ENCODE measurements at places on chromosomes 2 and 18. TPM values are rescaled to one million over a fixed set of nuclear protein-coding genes. Genes with fewer than 3 reads are reported as not detected.

GRCh38 chr2:199128476-199129229 is 329.1 kb downstream of the SATB2 start:
- no peak for DNase-seq

- DNase-seq = no peak
Measured at GRCh38 chr2:234164493-234165413, 114.3 kb downstream of the SPP2 start.

GRCh38 chr2:67833632-67834031 is 229.2 kb downstream of the C1D start:
- no peak for DNase-seq

DNA sequence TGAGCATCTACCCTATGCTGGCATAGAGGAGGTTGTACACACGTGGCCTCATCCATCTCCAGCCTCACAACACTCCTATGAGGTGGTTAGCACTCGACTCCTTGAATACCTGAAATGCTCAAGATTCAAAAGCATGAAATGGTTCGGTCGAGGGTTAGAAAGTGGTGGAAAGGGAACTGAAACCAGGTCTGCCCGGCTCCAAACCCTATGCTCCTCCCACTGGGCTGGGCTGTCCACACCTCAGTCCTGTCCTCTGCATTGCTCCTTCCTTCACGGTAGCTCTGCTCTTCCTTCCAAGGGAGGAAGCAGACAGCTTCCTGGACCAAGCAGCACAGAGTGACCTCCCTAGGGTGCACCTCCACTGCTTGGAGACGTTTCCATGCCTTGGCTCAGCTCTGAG is 565.2 kb upstream of the ID2 start:
- DNase-seq = no peak

GRCh38 chr2:102749938-102750337 is 11.9 kb upstream of the TMEM182 start:
- DNase-seq = no peak

GRCh38 chr2:46009772-46010171 is 287.4 kb upstream of the EPAS1 start:
- DNase-seq = no peak

The SPDYA gene
- 0.13 TPM for total RNA-seq

GRCh38 chr2:29918941-29919340 is 2.4 kb downstream of the ALK start:
- DNase-seq = no peak

The EFHD1 gene
- 27.3 TPM for total RNA-seq

DNA sequence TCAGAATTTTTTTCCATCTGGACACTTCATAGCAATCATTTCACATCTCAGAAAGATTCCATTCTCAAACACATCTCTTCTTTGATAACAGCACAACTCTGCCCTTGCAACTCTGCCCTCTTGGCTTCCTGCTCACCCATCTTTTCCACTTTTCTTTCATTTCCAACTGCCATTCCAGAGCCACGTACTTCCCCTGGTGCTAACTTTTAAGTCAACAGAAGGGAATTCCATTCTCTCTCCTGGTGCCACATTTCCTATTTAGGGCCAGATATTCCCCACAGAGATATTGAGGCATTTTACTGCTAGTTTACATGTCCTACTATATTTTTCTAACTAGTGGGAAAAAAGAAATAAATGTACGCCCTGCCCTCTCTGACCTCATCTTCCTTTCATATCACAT is 590.2 kb downstream of the ARHGAP15 start:
- no peak for DNase-seq

The SERPINB12 gene
- not detected for total RNA-seq

The SULT1C3 gene
- total RNA-seq = not detected

DNA sequence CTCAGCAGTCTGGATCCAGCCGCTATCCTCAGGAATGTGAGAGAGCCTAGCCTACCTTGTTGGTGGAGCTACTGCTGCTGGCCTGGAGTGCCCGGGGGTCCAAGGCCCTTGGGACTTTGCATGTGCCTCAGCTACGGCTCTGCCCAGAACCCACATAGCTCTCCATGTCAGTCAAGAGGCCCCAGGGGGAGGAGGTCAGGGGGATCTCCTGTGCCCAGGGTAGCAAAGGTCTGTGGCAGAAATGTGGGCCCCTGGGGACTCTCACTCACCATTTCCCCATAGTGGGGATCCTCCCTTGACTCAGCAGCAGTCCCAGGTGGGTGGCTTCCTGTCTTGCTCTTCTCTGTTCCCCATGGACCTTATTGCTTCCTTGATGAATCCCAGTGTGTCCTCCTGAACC is 342.7 kb upstream of the CHAC2 start:
- no peak for DNase-seq

DNA sequence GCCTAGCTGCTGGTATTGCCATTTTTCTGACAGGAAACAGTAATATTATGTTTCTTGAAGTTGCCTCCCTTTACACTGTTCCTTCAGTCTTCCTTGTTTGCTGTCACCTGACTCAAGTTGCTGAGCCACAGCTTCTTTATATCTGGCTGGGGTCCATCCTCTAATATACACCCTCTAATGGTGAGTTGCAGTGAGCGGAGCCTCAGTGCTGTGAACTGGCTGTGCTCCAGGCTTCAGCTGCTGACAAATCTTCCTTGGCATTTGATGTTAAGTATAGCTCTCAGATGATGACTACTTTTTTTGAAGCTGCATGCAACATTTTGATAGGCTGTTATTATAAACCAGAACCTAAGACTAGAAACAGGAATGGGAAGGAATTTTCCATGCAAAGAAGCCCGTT is 366.7 kb downstream of the NUP35 start:
- DNase-seq = no peak

GRCh38 chr2:239160226-239161143 is 240.3 kb downstream of the HDAC4 start:
- peak; percentile 39 for DNase-seq

DNA sequence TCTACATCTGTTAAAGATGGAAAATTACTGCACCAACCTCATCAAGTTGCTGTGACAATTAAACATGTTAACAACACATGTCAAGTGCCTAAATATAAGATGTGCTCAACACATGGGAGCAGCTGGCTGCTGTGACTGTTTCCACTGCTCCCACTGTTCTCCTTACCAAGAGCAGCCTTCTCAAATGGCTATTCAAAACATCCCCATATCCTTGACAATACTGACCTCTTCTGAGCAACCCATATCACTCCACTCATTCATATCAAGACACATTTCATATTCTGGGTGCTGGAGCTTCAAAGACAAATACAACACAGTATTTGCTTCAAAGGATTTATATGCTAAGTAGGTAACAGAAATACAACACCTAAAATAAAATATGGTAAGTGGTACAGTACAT is 60.3 kb downstream of the PIAS2 start:
- DNase-seq = no peak

The MREG gene
- 6.2 TPM for total RNA-seq

- no peak for DNase-seq
Measured at GRCh38 chr2:207055257-207055656, 110.5 kb downstream of the KLF7 start.

- no peak for DNase-seq
Measured at GRCh38 chr2:205734436-205735037, 52.2 kb downstream of the NRP2 start.

DNA sequence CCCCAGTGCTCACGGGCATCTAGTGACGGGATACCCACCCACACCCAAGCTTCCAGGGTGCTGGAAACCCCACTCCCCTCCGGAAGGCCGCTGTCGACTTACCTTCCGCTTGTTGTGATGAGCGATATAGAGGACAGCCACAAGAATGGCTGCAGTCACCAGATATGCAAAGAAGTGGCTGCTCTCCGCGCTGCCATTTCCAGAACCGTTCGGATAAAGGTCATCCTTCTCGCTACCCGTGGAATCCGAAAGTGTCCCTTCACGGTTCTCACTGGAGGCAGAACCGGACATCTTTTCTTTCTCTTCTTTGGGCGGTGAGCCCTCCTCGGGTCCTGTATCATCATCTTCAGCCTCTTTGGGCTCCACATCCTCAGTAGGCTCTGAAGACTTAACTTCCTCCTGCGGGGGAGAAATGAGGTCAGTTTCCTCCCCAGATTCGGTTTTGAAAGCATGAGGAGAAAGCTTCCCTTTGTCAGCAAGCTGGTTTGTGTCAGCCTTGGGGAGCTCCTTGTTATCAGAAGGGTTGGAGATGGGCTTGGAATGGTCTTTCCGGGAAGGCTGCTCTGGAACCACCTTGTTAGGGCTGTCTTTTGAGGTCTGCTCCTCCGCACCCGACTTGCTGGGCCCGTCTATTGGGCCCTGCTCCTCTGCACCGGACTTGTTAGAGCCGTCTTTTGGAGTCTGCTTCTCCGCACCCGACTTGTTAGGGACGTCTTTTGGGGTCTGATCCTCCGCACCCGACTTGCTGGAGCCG is 1.2 kb downstream of the TGOLN2 start:
- no peak for DNase-seq

DNA sequence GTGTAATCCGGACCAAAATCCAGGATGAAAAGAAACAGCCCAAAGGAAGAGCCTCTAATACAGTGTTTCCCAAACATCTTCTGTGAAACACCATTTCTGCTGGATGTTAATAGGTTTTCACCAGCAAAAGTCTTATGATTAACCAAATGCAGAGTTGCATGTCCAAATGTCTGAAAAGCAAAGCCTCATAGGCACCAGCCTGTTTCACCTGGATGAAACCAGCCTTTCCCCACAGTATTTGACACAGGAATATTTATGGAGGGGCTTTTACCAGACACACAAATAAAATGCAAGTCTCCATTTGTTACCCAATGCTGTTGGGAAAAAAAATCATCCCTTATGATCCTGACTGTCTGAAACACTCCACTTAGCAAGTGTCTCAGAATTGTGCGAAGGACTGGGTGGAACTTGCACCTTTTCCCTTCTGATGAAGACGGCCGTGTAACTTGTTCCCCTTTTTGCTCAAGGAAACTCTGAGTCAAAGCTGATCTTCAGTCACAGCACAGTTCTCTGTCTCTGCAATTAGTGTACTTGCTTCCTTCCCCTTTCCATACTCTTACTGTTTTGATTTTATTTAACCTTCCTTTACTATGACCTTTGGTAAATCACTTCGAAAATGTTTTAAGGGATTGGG is 70.3 kb upstream of the IL1R2 start:
- no peak for DNase-seq

The TMEM169 gene
- total RNA-seq = 1.5 TPM

GRCh38 chr2:42796427-42797248 is 4.3 kb upstream of the HAAO start:
- DNase-seq = no peak

DNA sequence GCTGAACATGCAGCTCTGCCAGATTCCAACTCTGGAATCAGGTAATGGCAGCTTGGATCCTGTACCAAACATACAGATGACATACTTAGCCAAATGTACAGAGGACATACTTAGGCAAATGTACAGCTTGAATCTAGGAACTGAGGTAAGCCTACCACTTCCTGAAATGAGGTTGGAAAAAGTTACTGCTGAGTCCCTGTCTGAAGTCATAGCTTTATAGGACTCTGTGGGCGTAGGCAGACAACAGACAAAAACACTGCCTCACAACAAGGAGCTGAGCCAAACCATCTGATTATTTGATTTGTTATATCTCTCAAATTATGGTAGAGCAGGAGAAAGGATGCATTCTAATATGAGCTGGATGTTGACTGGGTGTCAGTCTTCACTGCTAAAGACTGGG is 290.2 kb upstream of the TCF4 start:
- DNase-seq = no peak

GRCh38 chr2:224576088-224576715 is 9.0 kb downstream of the CUL3 start:
- no peak for DNase-seq

DNA sequence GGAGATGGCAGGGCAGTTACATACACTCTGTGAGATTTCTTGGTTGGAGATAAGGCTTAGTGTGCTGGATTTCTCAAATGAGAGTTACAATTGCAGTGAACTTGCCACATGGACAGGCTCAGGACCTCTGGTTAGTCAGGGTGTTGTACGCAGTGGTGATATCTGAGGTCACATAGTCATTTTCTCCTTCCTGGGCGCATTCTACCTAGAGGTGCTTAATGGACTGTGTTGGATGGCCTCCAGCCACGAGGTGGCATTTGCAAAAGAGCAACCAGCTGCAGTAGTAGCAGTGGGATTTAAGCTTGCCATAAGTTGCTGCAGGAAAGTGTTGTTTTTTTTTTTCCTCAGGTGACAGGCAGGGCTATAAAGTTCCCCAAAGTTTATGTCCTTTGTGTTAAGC is 173.8 kb upstream of the TMEM200C start:
- DNase-seq = no peak

DNA sequence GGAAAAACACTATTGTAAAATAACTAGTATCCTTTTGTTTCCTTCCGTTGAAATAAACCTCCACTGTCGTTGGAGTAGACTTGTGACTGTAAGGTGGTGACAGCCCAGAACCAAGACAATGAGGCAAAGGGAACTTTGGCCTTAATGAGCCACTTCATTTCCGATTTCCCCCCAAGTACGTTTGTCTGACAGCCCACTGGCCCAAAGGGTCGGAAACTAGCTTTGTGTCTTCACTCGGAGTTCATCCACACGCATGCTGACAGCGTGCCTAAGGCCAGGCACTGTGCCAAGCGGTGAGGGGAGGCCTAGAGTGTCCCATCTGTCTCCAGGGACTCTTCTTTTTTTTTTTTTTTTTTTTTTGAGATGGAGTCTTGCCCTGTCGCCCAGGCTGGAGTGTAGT is 21.0 kb downstream of the HJURP start:
- peak; percentile 45 for DNase-seq

GRCh38 chr2:191739194-191739593 is 61.3 kb downstream of the NABP1 start:
- no peak for DNase-seq

DNA sequence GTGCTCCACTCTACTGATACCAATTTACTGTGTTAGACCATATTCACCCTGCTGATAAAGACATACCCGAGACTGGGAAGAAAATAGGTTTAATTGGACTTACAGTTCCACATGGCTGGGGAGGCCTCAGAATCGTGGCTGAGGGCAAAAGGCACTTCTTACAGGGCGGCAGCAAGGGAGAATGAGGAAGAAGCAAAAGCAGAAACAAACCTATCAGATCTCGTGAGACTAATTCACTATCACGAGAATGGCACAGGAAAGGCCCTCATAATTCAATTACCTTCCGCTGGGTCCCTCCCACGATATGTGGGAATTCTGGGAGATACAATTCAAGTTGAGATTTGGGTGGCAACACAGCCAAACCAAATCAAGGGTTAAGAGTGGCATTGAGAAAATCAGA is 65.2 kb downstream of the LDLRAD4 start:
- DNase-seq = no peak

- no peak for DNase-seq
Measured at GRCh38 chr2:101200676-101201075, 49.5 kb upstream of the TBC1D8 start.

- no peak for DNase-seq
Measured at GRCh38 chr18:8461544-8461943, 147.7 kb upstream of the RAB12 start.

The LPIN2 gene
- 58.9 TPM for total RNA-seq

DNA sequence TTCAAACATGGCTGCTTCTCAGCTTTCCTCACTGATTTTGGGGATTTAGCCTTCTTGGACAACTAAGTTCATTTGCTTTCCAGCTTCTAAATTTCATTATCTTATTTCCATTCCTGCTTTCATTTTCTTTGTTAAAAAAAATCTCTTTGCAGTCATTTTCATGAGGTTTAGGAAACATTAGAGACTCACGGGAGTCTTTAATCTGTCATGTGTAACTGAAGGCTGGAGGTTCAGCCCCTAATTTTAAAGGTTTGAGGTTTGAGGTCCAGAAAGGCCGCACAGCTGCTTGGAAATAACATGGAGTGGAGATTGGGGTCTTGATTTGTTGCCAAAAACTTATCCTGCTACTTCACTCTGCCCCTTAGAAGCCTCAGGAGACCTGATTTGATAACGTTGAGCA is 30.3 kb downstream of the PROKR1 start:
- DNase-seq = no peak

Measured in left lobe of liver (tissue), 2 donors.